COLO829 (cell line): ENCODE measurements at places on chromosomes 16 and 17.

DNA sequence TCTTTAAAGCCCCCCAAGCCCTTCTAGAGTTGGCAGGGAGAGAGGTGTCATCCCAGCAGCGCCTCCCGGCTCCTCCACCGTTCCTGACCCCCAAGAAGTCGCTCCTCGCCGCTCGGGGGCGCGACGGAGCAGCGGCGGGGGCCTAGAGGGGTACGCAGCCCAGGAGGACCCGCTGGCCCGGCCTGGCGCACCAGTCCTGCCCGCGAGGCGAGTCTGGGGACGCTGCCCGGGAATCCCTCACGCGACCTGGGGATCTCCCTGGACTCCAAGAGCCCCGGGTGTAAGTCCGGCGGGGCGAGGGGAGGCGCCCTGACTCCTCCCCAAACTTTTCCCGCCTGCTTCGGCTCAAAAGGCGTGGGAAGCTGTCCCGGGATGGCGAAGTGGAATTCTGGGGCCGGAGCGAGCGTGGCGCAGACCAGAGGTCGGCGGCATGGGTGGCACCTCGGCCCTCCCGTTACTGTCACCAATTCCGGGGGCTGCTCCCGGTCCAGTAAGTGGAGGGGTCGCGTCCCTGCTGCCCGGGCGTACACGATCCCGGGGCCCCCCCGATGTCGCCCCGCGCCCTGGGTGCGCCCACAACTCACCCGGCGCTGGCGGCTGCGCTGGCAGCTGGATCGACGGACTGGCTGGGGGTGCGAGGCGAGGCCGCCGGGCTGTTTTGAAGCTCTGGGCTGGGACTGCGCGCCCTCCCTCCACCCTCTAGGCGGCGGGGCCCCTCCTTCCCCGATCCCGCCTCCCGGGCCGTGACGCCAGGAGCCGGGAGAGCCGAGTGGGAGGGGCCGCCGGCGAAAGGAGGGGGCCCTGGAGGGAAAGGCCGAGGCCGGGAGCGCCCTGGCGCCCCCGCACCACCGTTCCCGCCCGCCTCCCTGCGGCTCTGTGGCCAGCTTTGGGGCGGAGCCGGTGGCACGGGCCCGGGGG, at the start of gene EMP2:
EMP2 (minus strand) TSS at position 634 of the 918 bp plus-strand sequence. CDS start 32,981 bp downstream, outside the sequence.
- DNase-seq, result peak; percentile 70

DNA sequence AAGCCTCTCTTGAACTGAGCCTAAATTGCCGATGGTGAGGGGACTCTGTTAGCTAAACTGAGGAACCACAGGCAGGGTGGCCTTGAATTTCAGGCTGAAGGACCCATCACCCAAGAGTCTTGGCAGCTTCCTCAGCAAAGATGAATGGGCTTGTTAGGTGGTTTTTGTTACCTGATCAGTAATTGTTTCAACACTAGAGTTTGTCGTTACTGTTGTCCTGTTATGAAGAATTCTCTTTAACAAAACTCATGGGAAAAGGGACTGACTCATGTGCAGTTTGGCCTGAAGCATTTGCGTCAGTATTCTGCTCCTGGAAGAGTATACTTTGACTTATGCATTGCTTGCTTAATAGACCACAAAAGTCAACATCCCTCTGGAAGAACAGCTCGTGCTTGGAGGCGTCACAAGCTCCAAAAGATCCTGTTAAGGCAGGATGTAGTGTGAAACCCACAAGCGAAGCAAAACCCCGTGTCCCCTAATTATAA, 206.0 kb downstream of the IRX3 start:
- DNase-seq, result no peak

DNA sequence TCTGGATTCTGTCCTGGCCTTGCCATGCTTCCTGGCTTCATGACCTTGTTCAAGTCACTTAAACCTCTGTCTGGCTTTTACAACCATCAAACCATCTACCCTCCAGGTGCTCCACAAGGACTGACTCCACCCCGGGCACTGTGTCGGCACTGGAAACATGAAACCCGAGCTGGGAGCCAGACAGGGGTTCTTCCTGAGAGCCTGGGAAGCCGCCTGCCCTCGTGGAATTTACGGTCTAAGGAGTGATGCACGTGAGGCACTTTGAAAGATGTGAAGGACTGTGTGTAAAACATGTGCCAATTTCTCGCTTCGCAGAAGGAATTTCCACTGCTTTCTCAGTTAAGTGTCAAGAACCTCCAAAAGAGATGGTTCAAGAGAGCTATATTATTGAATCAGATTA, 11.6 kb downstream of the CDK5R1 start:
- no peak for DNase-seq

DNA sequence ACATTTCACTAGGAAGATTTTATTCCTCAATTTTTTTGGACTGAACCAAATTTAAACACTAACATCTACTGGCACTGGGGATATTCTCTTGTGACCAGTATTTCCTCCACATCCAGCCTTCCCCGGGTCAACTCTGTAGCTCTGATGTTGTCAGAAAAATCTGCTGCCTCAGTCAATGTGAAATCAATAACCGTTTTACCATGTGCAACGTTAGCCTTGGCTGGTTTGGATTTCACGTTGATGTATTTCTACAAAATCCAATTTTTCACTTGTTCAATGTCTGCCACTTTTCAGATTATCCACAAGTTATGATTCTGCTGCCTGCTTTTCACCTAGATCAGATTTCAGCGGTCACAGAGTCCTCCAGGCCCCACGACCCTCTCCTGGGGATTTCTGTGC, 7.1 kb downstream of the SGCA start:
- DNase-seq, result no peak

GRCh38 chr17:78981010-78981888, 1.5 kb upstream of the LGALS3BP start:
- DNase-seq, result no peak

DNA sequence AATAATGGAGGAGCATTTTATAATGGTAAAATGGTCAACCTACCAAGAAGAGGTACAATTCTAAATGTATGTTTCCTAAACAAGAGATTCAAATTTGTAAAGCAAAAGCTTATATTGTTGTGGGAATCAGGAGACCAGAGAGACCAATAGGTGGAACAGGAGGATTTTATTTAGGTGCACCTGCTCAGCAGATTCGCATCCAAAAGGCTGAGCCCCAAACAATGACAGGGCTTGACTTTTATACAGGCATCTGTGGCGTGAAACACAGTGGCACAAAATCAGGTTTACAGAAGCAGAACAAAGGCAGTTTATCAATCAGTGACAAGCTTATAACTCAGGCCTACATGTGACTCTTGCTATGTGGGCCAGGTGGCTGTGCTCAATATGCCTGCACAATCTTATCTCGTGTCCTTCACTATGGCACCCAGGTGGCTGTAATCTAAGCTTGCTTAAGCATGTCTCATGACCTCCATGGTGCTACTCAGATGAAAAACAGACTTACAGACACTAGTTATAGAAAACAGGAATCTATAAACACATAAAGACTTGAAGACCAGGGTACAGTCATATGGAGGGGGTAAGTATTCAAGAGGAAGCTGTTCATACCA, 780.2 kb upstream of the CA10 start:
- no peak for DNase-seq

DNA sequence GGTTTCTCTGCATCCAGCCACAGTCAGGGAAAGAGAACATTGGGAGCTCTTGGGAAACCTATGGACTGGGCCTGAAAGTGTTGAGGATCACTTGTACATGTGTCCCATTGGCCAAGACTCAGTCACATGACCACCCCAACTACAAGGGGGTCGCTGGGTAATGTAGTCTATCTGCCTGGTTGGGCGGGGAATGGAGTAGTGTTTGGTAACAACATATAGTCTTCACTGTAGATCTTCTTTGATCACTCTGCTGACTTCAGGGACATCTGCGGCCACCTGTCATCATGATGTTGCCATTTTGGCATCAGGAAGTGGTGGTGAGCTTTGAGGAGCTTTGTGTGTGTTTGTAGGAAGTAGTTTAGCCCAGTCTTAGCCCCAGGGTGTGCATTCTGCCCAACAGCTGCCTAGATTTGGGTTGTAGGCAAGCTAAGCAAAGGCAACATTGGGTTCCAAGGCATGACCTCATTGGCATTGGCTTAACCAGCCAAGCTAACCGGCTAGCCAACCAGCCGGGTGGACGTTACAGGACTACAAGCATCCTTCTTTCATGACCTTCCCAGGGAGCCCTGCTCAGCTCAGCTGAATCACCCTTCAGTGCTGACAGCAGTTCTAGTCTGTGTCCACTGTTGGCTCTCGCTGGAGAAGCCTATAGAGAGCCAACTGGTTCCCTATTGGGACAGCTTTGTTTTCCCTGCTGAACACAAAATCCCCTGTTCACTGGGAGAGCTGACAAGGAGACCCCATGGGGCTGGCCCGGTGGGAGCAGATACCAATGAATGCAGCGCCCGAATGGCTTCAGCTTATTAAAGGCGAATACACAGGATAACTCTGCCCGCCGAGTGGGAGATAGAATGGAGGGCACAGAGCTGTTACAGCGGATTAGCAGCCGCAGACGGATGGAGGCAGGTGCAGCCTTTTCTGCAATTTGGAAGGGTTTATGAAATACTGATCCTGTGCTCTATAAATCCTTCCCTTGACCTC, 178.6 kb downstream of the NTN1 start:
- DNase-seq, result no peak

GRCh38 chr16:62681819-62682218, 645.6 kb upstream of the CDH8 start:
- no peak for DNase-seq

DNA sequence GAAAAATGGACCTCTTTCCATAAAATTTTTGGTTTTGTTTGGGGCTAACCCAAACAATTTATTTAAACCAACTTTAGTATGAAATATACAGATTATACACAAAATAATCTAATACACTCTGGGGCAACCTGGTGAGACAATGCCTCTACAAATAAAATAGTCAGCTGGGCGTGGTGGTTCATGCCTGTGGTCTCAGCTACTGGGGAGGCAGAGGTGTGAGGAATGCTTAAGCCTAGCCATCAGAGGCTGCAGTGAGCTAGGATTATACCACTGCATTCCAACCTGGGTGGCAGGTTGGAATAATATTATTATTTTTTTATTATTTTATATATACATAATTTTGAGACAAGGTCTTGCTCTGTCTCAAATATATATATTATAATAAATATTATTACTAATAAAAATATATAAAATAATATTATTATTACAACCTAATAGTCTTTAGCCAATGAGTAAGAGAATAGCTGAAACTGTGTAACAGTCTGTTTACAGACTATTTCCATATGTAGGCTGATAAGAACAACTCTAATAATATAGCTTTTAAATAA, 50.5 kb downstream of the GLG1 start:
- no peak for DNase-seq

- DNase-seq, result no peak
Observed at GRCh38 chr17:31427684-31428083, 36.2 kb downstream of the RAB11FIP4 start.

GRCh38 chr16:83845263-83845662, 37.5 kb downstream of the HSBP1 start:
- DNase-seq, result no peak

GRCh38 chr16:79128706-79129105, 471.8 kb downstream of the MAF start:
- DNase-seq, result no peak

DNA sequence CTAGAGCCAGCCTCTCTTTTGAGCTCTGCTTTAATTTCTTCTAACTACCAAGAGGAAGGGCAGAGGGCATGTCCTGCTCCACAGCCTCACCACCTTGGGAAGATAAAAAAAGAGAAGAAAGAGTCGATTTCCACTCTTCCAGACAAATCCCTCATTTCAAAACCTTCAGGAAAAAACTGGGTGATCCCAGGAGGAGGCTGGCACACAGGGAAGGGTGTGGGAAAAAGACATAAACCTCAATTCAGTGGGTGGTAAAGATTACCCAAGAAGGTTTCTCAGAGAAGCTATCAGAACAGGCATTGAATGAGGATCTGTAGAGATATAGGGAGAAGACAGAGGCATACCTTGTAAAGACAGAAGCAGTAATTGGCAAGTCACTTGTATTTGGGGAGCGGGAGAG, 79.9 kb upstream of the CRHR1 start:
- DNase-seq, result no peak

- DNase-seq, result no peak
Observed at GRCh38 chr17:17696085-17696484, 14.8 kb downstream of the RAI1 start.

GRCh38 chr17:149231-149630, 11.9 kb downstream of the SCGB1C2 start:
- no peak for DNase-seq

GRCh38 chr17:80998748-80999535, 7.3 kb downstream of the CHMP6 start:
- no peak for DNase-seq

- DNase-seq, result no peak
Observed at GRCh38 chr17:28716740-28717577, 709 bp downstream of the RAB34 start.

- DNase-seq, result peak; percentile 87
Observed at GRCh38 chr17:21280081-21280518, 4.4 kb upstream of the MAP2K3 start.

GRCh38 chr17:17606416-17607000, 15.0 kb upstream of the PEMT start:
- no peak for DNase-seq

- no peak for DNase-seq
Observed at GRCh38 chr17:66638707-66639479, 196.0 kb upstream of the CACNG5 start.

DNA sequence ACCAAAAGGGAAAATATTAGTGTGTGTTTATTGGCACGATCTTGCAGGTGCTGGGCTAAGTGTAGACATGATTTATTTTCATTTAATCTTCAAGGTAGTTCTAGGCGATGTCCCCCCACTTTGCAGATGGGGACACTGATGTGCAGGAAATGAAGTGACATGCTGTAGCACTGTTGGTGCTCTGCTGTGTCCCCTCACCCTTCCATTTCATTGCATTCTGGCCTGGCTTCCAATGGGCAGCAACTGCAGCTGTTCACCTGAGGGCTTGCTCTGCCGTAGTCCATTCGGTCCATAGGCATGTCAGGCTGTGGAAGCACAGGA, 123.9 kb downstream of the PRKCB start:
- DNase-seq, result no peak

GRCh38 chr16:23663918-23664317, 14.8 kb upstream of the PLK1 start:
- DNase-seq, result no peak

DNA sequence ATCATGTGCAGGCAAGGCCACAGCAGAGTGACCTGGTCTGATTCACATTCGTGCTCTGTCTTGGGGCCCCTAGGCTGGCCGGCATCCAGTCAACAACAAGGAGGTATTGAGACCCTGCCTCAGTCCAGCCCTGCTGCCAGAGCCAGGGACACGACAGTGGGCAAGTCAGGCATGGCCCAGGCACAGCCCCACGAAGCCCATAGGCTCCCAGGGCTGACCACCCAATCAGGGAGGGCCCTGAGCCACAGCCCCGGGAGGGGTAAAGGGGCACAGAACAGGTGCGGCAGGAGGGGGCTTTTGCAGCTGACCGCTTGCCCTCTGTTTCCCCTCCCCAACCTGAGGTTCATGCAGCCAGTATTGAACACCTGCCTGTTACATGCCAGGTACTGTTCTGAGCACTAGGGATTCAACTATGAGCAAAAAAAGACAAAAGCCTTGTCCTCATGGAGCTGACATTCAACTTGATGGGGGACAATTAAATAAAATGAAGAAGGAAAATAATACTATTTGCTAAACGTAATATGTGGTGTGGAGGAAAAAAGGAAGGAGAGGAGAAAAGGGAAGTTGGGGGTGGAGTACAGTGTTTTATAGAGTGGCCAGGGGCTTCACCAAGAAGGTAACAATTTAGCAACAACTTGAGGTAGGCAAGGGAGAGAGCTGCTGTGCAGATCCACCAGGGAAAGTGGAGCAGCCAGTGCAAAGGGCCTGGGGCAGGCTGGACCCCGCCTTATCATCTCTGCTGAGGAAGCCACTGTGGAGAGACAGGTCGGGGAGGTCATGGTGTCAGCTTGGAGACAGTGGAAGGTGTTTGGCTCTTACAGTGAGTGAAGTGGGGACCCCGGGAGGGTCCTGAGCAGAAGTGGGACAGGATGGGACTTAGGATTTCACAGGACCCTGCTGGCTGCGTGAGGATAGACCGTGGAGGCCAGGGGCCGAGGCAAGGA, 6.1 kb downstream of the DRC3 start:
- no peak for DNase-seq
